Bronchus fibroblast of lung (primary cell): ENCODE measurements at places on chromosomes 3 and 15. TPM values are rescaled to one million over a fixed set of nuclear protein-coding genes. Genes with fewer than 3 reads are reported as not detected.

Gene PP2D1
- total RNA-seq: not detected in 2 replicates

Gene EAF2
- 0.34 and 1.5 TPM in 2 replicates for total RNA-seq

Gene KCNAB1
- total RNA-seq: not detected in 2 replicates

Gene ZPLD1
- total RNA-seq: not detected in 2 replicates

Gene C3orf70
- total RNA-seq: 0.50 and 0.74 TPM in 2 replicates

Gene GPR149
- total RNA-seq: not detected in 2 replicates

Gene RARB
- 7.3 and 8.7 TPM in 2 replicates for total RNA-seq

Gene ADAMTS9
- 2.5 TPM in 2 replicates for total RNA-seq

Gene HMG20A
- 17.7 and 20.1 TPM in 2 replicates for total RNA-seq

Gene HRG
- total RNA-seq: not detected in 2 replicates

Gene SV2B
- not detected in 2 replicates for total RNA-seq

Gene CCR4
- not detected in 2 replicates for total RNA-seq

Gene IGSF10
- 0.15 and 0.17 TPM in 2 replicates for total RNA-seq

Gene HDAC11
- total RNA-seq: 8.5 and 11.6 TPM in 2 replicates

Gene COL6A5
- total RNA-seq: not detected in 2 replicates

Gene GLDN
- total RNA-seq: 0.30 and 0.34 TPM in 2 replicates

Gene PARP9
- 8.9 and 9.8 TPM in 2 replicates for total RNA-seq
